NCI-H1436 treated with DMSO at 0.1 percent for 48 hours (cell line): ENCODE measurements at places on chromosomes 5 and 9.

GRCh38 chr5:72951671-72952468 is 4.0 kb upstream of the FCHO2 start:
- DNase-seq: no peak

DNA sequence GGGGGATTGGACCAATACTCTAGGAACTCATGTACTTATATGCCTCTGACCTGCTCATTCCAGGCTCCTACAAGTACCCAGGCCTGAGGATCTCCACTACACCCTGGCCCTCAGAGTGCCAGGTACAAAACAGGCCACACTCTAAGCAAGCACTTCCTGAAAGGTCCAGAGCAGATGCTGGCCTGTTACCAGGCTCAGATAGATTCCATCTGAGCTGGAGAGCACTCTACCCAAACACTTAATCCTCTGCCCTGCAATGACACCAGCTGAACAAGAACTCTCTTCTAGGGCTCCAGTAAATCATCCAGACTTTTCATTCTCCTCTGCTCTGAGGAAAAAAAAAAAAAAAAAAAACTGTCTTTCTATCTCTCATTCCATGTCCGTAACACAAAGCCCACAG is 2.9 kb downstream of the P4HA2 start:
- no peak for DNase-seq

GRCh38 chr5:96730586-96730985 is 68.4 kb downstream of the CAST start:
- no peak for DNase-seq

DNA sequence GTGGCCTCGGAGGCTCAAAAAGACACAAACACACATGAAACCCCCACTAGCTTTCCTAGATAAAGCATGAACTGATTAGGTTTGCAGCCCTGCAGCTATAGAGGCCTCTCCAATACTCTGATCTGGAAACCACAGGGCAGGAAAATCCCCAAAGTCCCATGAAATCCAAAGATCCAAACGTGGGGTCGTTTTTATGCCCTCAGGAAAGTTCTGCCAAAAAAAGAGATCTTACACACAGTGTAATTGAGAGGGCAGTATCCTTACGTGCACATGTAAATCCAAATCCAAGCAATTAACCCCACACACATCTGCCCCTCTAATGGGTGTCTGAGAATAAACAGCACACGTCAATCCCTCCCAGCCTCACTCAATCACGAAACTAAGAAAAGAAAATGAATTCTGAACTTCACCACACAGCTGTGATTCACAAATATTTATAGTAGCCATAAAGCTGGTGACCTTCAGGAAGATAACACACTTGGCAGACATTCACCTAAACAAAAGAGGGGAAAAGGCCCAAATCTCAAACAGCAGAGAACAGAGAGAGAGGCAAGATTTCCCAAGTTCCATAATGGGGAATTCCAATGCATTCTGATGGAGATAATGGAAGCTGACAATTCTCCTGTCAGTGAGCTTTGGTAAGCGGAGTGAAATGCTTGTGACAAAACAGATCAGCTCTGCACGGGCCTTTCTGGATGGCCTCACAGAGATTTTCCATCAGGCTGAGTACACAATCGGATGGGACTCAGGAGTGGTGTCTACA is 114.2 kb downstream of the SEMA5A start:
- DNase-seq: no peak

DNA sequence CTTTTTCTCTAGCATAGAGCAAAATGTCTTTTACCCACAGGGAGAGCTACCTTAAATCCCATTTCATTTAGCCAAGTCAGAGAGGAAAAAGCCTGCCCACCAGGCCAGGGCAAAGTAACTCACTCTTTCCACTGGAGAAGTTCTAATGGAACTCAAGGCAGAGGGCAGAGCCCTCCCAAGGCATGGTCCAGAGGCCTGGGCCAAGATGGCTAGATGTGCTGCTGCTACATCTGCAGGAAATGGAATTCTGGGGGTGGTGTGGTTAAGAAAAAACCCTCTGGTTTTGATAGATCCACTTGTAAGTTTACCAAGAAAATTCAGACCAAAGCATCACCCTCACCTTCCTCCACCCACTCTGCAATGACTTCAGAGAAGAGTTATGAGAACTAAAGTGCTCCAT is 37.3 kb downstream of the CSF2 start:
- no peak for DNase-seq

GRCh38 chr5:39190311-39191102 is 28.9 kb downstream of the FYB1 start:
- DNase-seq: no peak
